ENCODE measurements at places on chromosomes 5 and 9. TPM values are rescaled to one million over a fixed set of nuclear protein-coding genes. Genes with fewer than 3 reads are reported as not detected.

TTC16 gene
- total RNA-seq = 0.30 TPM

SH3GLB2 gene
- 49.1 TPM for total RNA-seq

SWI5 gene
- total RNA-seq = 14.1 TPM

SHROOM1 gene
- 0.89 TPM for total RNA-seq

PDLIM4 gene
- total RNA-seq = 0.23 TPM

HCN1 gene
- total RNA-seq = not detected

C9 gene
- total RNA-seq = not detected

SIT1 gene
- total RNA-seq = 80.9 TPM

GDA gene
- not detected for total RNA-seq

DNA sequence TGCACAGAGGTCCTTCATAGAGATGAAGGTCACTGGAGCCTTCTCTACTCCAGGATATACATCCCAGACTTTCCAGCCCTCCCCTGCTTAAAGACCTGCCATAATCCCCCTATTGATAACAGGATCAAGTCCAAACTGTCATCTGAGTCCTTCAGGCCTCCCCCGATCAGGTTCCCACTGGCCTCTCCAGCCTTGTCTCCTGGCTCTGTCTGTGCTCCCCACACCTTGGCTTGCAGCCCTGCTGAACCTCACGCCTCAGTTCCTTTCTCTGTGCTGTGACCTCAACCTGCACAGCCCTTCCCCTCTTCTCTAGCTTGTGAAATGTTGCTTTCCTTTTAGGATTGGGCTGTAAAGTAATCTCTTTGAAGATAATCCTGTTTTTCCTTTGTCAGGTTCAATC, 2.5 kb upstream of the HRH2 start:
- DNase-seq = no peak

- no peak for DNase-seq
These were observed 11.4 kb downstream of the SLIT3 start for GRCh38 chr5:169289520-169289919.

DNA sequence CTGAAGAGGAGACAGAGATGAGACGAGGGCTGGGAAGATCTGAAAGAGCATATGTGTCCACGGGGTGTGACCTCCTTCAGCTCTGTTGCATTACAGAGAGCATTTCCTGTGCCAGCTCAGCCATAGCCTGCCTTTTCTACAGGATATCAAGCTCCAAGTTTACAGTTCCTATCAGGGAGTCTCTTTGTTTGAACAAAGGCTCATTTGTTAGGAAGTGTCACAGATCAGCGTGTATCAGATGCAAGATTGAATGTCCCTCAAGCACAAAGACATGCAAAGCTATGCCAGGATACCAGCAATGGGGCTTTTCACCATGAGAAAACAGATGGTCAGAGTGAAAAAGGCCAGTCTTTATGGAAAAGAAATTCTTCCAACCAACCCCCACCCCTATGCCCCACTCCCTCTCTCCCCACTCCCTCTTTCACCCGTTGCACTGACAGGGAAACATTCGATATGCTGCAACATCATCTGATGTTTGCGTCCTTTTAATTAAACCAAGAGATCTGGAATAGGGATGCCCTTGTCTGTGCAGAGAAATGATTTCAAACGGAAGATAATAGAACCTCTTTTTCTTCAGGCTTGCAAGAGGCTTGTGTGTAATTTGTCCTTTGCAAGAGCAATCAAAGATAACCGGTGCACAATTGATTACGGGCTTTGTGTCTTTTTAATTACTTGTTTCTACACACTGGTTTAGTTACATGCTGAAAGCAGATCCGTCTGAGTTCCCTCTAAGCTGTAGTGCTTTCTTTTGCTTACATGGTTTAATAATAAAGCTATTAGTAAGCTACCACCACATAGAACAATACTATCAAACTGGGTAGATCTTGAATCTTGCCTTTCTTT, 263.1 kb upstream of the RGMB start:
- no peak for DNase-seq

- DNase-seq = no peak
These were observed 2.0 kb downstream of the IRF1 start for GRCh38 chr5:132488590-132488989.

GRCh38 chr5:122219436-122220166, 90.3 kb downstream of the ZNF474 start:
- DNase-seq = no peak

DNA sequence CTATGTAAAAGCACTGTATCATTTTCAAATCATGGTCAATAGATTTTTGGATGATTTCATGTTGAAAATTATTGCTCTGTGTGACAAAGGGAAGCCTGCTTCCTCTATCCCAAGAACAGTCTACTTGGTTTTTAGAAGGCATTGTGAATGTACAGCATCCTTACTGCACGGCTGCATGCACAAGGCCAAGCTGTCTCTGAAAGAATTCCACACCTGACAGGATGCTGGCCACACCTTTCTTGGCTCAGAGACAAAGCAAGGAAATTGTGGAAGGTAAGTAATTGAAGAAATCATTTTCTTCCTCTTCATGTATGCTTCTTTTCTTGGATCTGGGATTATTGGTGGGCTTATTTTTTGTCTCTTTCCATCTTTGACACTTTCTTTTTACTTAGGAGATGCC, 53.7 kb upstream of the VCAN start:
- DNase-seq = no peak

DNA sequence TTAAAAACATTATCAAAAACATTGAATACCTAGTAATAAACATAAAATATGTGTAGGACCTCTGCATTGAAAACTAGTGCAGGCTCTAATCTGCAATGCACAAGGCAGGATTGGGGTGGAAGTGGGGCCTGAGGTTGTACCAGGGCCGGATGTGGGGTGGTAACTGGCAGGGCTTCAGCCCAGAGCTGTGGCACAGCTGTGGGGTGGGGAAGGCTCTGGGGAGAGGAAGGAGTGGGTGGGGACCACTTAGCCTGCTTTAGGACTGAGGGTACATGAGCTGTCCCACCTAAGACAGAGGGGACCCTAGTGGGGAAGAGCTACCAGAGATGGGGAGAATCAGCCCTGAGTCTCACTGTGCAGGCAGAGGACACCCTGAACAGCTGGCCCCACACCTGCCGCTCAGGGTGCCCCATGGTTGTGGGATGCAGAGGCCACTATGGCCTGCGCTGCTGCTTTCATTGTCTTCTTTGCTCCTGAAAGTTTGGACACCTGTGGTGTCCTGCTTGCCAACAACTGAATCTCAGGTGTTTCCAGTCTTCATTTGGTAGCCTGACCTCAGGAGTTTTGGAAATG, 311.4 kb downstream of the TLE4 start:
- peak; percentile 39 for DNase-seq

- no peak for DNase-seq
These were observed 4.8 kb upstream of the ABL1 start for GRCh38 chr9:130830231-130830760.

DNA sequence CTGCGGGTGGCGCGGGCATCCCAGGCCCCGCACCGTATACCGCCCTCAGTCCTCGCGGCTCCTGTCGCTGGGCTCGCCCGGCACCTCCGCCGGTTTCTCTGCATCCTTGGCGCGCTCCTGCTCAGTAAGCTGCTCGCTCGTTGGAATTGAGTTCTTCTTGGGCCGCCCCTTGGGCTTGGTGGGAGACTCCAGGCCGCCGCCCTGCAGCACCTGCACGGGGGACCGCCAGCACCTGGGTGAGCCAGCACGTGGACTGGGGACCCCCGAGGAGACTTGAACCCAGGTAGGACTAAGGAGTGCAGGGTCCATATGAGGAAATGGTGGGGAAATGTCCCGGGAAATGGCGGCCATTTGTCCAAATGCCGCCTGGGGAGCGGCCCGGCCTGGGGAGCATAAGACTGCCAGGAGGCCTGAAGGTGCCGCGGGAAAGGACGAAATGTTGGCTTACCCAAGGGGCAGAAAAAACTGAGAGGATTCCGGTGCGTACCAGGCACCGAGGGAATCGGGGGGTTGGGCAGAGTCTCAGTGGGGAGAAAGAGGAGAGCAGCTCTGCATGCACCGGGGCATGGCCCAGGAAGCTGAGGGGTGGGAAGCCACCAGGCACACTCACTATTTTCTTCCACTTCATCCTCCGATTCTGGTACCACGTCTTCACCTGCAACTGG, 2.9 kb downstream of the BARX1 start:
- DNase-seq = no peak

GRCh38 chr9:4435197-4435596, 55.1 kb upstream of the SLC1A1 start:
- DNase-seq = no peak

DNA sequence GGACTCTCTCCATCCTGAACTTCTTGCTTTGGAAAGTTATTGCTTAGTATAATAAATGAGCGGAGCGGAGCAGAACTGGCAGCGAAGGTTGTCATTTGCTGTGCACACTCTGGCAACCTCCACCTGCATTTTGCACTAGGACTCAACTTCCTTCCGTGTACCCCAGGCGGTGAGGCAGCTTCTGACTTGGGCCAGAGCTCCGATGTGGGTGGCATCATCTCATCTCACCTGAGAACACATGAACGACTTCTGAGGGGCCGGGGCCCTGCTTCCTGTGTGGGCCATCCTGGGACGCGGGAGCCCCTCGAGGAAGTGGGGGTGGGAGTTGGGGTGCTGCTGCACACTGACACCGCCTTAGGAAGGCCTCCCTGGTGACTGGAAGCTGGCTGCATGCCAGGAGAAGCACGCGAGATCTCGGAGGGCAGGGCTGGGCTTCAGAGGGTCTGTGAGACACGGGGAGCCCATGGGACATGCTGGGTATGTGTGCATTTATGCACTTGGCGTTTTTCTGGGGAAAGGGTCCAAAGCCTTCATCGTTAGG, 56.5 kb upstream of the COL5A1 start:
- no peak for DNase-seq

DNA sequence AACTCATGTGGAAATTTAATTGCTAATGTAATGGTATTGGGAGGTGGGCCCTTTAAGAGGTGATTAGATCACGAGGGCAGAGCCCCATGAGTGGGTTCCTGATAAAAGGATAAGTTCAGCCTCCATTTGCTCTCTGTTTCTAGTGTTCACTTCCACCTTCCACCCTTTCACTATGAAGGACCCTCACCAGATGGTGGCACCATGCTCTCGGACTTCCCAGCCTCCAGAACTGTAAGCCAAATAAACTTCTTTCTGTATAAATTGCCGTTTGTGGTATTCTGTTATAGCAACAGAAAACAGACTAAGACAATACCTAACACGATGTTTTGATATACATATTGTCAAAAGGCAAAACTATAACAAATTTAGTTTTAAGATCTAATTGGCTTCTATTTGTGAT, 166.2 kb downstream of the DEPDC1B start:
- no peak for DNase-seq

DNA sequence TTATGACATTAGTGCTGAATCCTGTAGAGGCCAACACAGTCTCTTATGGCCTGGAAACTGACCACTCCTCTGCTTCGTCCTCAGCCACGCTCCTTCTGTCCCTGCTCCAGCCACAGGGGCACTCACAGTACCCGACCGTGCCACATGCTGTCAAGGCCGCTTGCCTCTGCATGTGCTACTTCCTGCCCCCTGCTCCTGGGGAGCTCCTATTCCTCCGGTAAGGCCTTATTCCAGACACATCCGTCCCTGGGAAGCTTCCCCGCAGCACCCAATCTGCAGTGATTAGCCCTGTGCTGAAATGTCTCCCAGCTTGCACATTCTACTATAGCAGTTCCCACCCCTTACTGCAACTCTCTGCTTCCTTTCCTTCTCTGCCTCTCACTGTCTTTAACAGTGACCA, 187.5 kb downstream of the CRB2 start:
- DNase-seq = no peak

- DNase-seq = peak; percentile 37
These were observed 206.6 kb downstream of the SEMA5A start for GRCh38 chr5:9339206-9339818.

GRCh38 chr5:169765176-169765996, 128.3 kb downstream of the DOCK2 start:
- DNase-seq = no peak

- DNase-seq = no peak
These were observed 199.7 kb downstream of the ARHGEF28 start for GRCh38 chr5:73825736-73826135.

GRCh38 chr5:36029914-36030313, 36.8 kb downstream of the UGT3A2 start:
- DNase-seq = no peak

DNA sequence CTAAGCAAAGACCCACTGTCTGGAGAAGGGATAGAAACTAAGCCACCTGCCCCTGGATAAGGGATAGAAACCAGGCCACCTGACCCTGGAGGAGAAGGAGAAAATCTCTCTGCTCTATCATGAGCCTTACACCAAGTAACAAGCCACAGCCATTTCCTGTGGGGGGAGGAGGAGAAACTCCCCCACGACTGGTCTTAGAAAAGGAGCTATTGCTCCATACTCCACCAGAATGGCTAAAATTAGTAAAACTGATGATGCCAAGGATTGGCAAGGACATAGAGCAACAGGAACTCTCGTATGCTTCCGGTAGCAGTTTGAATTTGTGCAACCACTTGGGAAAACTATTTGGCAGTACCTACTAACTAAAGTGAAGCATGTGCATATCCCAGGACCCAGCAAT, 70.8 kb downstream of the ACTL7B start:
- no peak for DNase-seq

DNA sequence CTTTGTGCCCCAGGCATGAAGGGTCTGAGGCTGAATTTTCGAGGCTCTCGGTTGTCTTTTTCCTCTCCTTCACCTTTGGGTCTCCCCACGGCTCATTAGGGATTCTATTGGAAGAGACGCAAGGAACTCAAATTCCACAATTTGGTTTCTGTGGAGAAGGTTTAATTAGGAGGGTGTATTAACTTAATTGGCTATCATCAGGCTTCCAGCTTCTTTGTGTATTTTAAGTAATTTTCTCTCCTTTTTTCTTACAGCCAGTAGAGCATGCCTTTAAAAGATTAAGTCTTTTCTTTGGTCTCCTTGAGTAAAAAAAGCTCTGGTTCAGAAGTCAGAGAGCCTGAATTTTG, 115.4 kb downstream of the PDZD2 start:
- DNase-seq = no peak

DNA sequence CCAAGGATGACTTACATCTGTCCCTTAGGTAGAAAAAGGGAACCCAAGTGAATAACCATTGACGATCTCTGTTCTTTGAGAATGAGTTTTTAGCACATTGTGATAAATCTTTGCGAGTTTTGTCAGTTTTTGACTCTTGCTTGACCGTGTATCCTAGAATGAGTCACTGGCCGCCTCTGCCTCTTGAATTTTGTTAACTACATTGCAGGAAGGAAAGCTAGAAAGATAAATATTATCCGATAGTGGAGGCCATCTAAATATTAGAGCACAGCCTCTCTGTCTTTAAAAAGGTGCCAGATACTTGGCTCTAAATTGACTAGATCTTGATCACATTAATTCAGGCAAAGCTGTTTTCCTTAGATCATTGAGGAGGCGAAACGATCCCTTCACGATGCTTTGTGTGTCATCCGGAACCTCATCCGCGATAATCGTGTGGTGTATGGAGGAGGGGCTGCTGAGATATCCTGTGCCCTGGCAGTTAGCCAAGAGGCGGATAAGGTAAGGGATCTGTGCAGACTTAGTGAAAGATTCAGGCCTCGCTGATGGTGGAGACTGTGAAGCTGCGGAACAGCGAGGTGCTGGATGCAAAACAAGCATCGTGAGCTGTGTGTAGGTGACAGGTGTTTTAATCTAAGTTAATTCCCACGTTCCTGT, 12.2 kb downstream of the CCT5 start:
- DNase-seq = no peak
